PC-9 (cell line): ENCODE measurements at places on chromosomes 7 and 10. TPM values are rescaled to one million over a fixed set of nuclear protein-coding genes. Genes with fewer than 3 reads are reported as not detected.
A peak's percentile ranks its signal among the peaks of the same experiment; 100 is the strongest.

GRCh38 chr7:96059075-96059474 is 262.8 kb downstream of the SLC25A13 start:
- DNase-seq: no peak
- H3K27me3 ChIP-seq: no peaks in the 10 kb centered on the region
- no peaks in the 10 kb centered on the region for H3K4me1 ChIP-seq
- H3K36me3 ChIP-seq: no peaks in the 10 kb centered on the region
- no peak overlapping the region for H3K27ac ChIP-seq

DNA sequence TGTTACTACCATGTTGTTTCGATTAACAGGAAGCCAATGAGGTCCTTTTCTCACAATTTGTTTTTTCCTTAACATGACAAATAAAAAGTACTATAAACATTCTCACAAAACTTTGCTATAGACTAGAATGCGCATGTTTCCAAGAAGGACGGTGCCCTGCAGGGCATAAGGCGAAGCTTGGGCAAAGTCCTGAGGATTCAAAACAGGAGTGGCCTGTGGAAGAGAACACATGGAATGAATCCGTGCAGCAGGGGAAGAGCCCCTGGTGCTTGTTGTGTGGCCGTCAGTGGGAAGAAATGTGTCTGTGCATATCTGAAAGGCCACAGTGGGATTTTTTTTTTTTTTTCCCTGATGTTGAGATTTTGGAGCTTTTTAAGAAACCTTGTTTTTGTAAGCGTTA is 67.6 kb downstream of the ITGA8 start:
- H3K36me3 ChIP-seq: no peaks in the 10 kb centered on the region
- no peaks in the 10 kb centered on the region for H3K4me1 ChIP-seq
- no peak overlapping the region for H3K27ac ChIP-seq

- H3K27ac ChIP-seq: no peak overlapping the region
- peak overlapping the region; percentile 55 for H3K4me3 ChIP-seq
- H3K4me1 ChIP-seq: 0 out of 2 replicates have a peak, but pooled peaks cover 6% of the 10 kb centered on the region
- no peaks in the 10 kb centered on the region for H3K27me3 ChIP-seq
- H3K36me3 ChIP-seq: no peaks in the 10 kb centered on the region
Measured at GRCh38 chr7:147197006-147197405, 1080.4 kb downstream of the CNTNAP2 start.

DNA sequence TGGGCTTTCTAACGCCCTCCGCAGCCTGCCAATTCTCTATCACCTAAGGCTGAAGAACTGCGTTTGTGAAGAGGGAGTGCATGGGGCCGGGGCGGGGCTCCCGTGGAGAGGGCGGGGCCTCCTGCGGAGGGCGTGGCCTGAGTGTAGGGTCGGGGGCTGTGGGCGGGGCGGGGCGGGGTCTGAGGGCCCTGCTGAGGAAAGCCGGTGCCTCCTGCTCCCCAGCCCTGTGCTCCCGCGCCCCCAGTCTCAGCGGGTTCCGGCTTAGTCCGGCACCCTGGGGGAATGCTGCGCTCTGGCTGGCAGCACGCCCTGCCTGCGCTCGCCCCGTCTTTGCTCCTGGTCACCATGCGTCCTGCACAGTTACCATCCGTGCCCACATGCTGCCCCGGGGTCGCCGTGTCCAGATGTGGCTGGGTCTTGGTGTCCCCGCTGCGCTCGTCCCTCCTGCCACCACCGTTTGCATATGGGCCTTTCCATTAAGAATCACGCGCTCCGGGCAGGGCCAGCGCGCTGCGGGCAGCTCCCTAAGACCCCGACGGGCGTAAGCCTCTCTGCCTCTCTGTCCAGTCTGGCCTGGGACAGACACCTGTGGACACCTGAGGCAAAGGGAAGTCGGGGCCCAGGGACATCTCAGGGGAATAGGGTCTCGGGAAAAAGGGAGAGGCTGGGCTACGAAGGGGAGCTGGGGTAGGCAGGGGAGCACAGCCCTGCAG is 144.0 kb upstream of the RET start:
- no peaks in the 10 kb centered on the region for H3K36me3 ChIP-seq
- no peak overlapping the region for H3K4me3 ChIP-seq
- no peak overlapping the region for H3K27ac ChIP-seq
- DNase-seq: no peak

DNA sequence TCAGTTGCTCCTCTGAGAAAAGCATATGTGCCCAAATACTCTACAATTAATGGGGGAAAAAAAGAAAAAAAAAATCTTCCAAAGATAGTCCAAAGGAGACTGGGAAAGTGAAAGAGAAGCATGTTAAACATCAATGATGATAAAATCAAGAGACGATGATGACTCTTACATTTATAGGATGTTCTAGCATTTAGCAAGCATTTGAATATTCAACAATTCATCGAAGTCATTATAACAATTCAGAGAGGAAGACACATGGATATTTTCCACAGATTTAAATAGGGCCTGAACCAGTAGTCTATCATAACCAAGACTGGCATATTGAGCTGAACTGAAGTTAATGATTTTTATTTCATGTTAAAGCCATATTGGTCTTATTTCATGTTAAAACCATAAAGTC is 528.4 kb downstream of the INHBA start:
- no peak for DNase-seq
- H3K27me3 ChIP-seq: no peaks in the 10 kb centered on the region
- no peaks in the 10 kb centered on the region for H3K36me3 ChIP-seq
- H3K4me3 ChIP-seq: no peak overlapping the region

GRCh38 chr10:97384641-97385040 is 16.5 kb downstream of the RRP12 start:
- H3K4me1 ChIP-seq: no peaks in the 10 kb centered on the region
- H3K27me3 ChIP-seq: no peaks in the 10 kb centered on the region
- H3K27ac ChIP-seq: no peak overlapping the region

DNA sequence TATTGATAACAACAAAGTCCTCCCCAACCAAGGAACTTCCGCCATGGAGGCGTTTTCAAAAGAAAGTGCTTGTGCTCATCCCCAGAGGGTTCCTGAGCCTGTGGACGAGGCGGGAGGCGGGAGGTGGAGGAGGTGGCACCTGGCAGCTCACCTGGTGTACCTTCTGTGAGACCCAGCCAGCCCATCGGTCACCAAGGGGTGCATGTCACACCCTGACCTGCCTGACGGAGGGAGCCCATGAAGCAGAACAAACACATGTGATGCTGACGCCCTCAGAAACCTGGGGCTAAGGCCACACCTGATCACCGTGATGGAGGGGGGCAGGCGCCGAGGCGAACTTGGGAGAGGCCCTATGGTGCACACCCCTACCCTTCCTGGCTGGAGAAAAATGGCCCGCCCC is 458.8 kb downstream of the DNAJB6 start:
- H3K4me1 ChIP-seq: no peaks in the 10 kb centered on the region
- H3K27me3 ChIP-seq: peaks cover 97% of the 10 kb centered on the region
- no peak overlapping the region for H3K4me3 ChIP-seq
- no peaks in the 10 kb centered on the region for H3K36me3 ChIP-seq

GRCh38 chr10:48907730-48908129 is 31.9 kb downstream of the LRRC18 start:
- no peaks in the 10 kb centered on the region for H3K36me3 ChIP-seq
- DNase-seq: no peak
- no peaks in the 10 kb centered on the region for H3K4me1 ChIP-seq
- no peak overlapping the region for H3K4me3 ChIP-seq

MYO1G gene
- 0.24 and 0.28 TPM in 2 replicates for total RNA-seq

SCD gene
- 220 and 518 TPM in 2 replicates for total RNA-seq

JCAD gene
- 30.5 and 36.7 TPM in 2 replicates for total RNA-seq

GRM3 gene
- not detected in 2 replicates for total RNA-seq

EPHB4 gene
- 79.4 and 94.6 TPM in 2 replicates for total RNA-seq

FEZF1 gene
- total RNA-seq: not detected in 2 replicates

DBF4 gene
- 47.9 and 52.7 TPM in 2 replicates for total RNA-seq

GNAT3 gene
- total RNA-seq: not detected in 2 replicates

AKR1D1 gene
- total RNA-seq: not detected in 2 replicates

CYP2E1 gene
- total RNA-seq: 1.6 and 3.0 TPM in 2 replicates

CYP26C1 gene
- 0.46 and 0.60 TPM in 2 replicates for total RNA-seq

ECHDC3 gene
- not detected in 2 replicates for total RNA-seq
